NCI-H1694 treated with DMSO at 0.1 percent for 48 hours (cell line): ENCODE measurements at places on chromosomes 4 and X.

- DNase-seq: no peak
Measured at GRCh38 chrX:13938051-13938828, 91.5 kb downstream of the GEMIN8 start.

DNA sequence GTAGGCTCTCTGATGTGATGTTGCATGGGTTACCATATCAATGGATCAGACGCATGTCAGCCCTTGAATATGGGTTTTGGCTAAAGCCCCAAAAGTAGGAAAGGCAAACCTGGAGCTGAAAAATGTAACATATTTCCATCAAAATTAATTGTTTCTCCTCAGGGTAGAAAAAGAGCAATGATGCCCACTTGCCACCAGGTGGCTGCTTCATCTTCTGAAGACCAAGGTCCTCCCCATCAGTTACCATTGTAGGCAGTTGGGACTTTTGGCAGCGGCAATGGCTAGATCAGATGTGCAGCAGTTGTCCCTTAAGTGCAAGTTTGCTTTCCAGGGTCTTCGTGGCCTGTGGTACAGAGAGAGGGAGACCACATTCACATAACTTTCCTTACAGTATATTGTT is 118.2 kb downstream of the NAF1 start:
- DNase-seq: no peak

GRCh38 chr4:5782829-5783476 is 72.0 kb downstream of the EVC start:
- no peak for DNase-seq

DNA sequence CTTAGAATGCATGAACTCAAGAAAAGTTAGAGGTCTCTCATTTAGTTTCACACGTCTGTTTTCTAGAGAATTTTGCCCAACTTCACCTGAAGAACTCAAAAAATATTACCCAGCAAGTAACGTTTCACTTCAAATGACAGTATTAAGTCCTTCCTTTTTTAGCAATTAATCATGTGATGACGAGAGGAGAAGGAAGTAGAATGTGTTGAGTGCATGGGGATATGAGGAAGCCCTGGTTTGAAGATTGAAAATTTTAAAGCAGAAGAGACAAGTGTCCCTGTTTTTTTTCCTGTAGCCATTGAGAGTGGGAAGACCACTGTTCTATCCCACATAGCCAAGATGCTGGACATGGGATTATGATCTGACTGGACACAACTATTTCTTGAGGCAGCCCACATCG is 406.3 kb upstream of the CPEB2 start:
- DNase-seq: no peak

GRCh38 chr4:88452912-88453311 is 4.0 kb upstream of the HERC5 start:
- no peak for DNase-seq

- no peak for DNase-seq
Measured at GRCh38 chrX:2552621-2553201, 51.9 kb upstream of the DHRSX start.

DNA sequence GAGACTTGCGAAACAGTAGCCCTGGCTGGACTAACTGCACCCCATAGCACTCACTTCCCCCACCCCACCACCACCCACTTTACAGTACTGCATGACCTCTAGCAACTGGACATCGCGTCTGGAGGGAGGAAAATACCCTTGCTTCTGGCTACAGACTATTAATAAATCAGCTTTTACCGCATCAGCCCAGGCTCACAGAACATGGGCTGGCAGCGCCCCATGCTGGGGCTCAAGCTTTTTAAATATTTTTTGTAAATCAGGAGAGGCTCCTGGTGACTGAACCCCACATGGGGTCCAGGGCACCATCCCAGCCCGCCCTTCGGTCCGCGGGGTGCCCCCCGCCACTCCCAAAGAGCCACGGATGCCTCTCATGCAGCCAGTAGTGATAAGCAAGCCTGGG is 2.7 kb downstream of the HS6ST2 start:
- DNase-seq: no peak

DNA sequence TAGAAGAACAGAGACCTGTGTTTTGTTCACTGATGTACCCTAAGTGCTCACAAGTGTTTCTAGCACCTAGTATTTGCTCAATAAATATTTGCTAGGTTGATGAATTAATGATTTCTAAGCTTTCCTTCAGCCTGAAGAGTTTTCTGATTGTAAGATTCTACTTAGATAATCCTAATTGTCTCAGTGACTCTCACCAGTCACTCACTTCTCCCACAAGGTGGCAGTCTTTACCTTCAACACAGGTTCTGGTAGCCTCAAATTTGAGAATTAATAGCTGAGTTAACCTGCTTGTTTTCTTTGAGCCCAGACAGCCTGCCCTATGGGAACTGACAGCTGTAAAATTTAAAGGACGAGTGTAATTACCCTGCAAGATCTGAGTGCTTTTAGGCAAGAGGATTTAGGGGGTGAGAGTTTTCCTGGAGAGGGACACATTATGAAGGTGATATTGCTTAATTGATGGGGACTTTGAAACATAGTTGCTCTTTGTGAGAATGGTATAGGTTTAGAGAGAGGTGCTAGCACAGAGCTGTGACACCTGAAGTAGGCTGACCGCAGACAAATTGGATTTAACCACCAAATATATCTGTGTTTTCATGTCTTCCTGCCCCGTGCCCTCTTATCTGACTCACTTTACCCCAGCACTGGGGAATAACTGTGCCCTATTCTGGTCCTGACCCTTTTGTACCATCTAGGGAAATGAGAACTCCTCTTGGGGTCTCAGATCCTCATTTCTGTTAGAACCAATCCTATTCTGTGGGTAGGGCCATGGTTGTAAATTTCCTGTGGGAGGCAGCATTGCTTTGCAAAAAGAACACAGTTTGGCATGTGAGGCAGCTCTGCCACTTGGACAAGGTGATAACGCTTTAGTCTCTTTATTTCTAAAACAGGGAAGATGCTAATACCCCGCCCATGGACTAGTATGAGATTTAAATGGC is 27.7 kb downstream of the CD38 start:
- peak; percentile 21 for DNase-seq

- DNase-seq: no peak
Measured at GRCh38 chrX:125394449-125394848, 74.8 kb downstream of the TEX13C start.

DNA sequence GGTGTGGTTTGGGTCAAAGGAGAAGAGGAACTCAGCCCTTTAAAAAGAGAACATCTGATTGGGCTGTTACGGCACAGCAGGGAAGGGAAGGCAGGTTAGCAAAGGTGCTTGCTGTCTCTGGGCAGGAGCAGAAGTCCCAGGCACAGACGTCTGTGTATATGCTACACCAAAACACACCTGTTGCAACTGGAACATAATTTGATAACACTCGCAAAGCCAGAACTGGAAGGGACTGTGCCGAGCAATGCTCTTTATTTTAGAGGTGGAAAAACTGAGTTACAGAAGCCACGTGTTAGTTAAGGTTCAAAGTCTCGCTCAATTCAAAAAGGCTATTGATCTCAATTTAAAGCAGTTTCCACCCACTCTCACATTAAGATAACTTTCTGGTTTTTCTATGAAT is 2.2 kb upstream of the FAM114A1 start:
- DNase-seq: no peak

- no peak for DNase-seq
Measured at GRCh38 chr4:10730019-10730418, 45.5 kb upstream of the CLNK start.

GRCh38 chr4:147580396-147580795 is 36.8 kb upstream of the TMEM184C start:
- no peak for DNase-seq

GRCh38 chrX:130263016-130263415 is 5.7 kb downstream of the ZNF280C start:
- DNase-seq: no peak

DNA sequence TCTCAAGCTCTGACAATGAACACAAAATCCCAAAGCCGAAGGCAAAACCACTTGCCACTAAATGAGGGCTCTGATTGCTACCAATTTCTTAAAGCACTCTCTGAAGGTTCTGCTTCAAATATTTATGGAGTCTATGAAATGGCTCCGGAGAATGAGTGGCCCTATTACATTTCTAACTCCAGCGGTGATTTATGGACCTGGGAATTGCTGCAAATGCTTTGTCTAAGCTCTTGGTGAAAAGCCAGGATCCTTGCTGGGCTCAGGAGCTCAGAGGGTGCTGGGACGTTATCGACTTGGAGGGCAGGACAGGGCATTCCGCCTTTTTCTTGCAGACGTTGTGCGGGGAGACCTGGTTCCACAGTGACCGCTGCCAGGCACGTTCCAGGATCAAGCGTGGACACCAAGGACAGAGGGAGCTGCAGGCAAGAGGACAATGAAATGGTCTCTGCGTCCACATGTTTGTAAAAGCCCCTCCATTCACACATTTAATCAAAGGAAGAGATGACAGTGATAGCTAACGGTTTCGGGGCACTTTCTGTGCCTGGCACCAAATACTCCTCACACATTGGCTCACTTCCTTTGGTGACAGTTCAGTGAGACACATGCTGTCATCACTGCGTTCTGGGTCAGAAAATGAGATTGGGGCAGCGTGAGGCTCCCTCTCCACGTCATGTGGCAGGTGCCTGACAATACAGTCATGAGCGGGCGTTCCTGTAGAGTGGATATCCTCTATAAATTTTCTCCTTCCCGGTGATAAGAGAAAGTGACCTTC is 58.8 kb downstream of the C4orf50 start:
- no peak for DNase-seq

DNA sequence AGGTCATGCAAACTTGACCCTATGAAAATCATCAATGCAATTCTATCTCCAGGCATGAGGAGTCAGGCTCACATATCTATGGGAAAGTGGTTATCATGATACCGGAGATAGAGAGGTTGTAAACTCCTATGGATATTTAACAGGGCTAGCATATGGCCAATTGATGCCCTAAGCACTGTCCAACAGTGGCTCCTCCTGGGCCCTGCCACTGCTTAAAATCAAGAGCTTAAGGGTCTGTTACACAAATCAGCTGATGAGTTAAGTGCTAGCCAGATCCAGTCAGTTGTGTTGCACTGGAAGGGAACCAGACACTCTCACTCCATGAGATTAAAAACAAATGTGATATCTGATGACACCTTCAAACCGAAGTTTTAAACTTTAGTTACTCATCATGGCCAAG is 337.6 kb downstream of the STIM2 start:
- no peak for DNase-seq

GRCh38 chr4:86096373-86096772 is 263.5 kb downstream of the MAPK10 start:
- no peak for DNase-seq

DNA sequence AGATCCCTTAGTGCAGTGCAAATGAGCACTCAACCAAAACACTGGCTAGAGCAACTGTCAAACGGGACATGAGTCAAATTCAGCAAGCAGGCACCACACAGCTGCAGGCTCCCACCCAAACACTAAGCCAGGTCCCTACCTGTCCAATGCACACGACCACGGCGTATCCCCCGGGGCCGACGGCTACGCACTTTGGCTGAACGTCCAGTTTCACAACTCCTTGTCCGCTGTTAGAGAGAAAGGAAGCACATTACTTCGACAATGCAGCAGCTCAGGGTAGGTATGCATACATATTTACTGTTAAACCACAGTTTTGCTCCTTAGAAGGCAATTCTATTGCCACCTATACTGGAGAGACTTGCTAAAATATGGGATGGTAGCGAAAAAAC is 35.4 kb downstream of the WDR1 start:
- DNase-seq: no peak

GRCh38 chr4:99447513-99447912 is 12.4 kb upstream of the ADH7 start:
- no peak for DNase-seq

GRCh38 chrX:16807976-16808542 is 21.8 kb downstream of the TXLNG start:
- DNase-seq: no peak

DNA sequence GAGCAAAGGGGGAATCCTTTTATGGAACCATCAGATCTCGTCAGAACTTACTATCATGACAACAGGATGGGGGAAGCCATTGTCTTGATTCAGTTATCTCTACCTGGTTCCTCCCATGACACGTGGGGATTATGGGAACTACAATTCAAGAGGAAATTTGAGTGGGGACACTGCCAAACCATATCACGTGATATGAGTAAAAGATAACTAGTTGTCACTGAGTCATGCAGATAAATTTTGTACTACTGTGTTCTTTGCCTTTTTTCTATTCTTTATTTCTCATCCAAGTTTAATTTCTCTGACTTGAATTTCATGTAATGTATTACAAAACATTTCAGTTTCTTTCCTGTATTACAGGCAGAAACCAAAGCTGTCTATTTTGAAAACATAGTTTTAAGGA is 383.2 kb downstream of the EPHA5 start:
- no peak for DNase-seq

GRCh38 chr4:19844446-19844845 is 407.3 kb upstream of the SLIT2 start:
- peak; percentile 86 for DNase-seq

DNA sequence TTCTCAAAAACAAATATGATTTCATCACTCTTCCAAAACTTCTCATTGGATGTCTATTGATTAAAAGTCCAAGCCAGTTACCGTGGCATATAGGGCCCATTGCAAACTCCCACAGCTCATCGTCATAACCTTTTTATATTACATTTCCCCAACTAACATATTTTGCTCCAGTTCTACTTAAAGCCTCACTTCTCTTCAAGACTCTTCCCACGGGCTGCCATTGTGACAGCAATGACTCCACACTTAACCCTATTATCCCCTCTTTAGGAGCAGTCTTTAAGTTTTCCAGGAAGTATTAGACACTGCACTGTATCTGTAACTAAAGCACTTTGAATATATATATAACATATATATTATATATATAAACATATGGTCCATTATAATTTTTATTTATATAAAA is 44.5 kb downstream of the DTHD1 start:
- no peak for DNase-seq

DNA sequence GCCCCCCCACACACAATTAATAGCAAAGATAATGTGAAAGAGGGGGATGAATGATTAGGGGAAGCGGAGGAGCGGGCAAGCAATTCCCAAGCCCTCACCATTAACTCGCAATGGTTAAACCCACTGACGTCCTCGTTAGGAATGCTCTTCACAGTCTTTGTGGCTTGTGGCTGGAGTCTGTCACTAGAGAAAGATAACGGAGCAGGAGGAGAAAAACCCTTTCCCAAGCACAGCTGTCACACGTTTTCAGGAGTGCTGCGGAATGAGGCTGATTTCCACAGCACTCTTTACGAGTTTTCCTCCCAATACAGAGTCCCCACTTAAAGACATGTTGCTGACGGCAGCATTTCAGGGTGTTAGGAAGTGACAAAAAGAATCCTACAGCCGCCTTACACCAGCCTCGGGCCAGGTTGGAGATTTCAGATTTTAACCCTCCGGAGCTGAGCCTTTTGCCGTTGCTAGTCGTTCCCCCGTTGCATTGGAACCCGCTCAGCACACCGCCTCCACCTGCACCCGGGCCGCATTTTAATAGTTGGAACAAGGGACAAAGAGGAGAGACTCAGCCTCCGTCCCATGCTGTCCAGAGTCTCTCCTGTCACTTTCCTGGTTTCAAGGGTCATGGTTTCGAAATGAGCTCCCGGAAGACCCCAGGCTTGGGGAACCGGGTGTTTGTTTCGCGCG is 92.2 kb downstream of the GEMIN8 start:
- peak; percentile 4 for DNase-seq

DNA sequence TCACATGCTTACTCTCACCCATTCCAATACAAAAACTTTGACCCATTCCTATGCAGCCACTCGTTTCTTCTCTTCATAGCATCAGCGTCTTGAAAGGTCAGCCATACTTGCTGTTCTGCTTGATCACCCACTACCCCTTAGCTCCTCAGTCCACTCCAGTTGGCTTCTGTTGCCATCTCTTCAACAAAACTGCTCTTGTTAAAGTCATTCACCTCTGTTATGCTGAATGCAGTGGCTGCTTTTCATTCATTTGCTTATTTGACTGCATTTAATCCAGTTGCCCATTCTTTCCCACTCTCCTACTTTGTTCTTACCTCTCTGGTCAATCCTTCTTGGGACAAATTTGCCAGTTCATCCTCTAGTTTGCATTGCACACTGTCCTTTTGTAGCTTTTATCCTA is 24.9 kb downstream of the CEP135 start:
- no peak for DNase-seq
